ENCODE measurements at places on chromosomes 5 and 9. TPM values are rescaled to one million over a fixed set of nuclear protein-coding genes. Genes with fewer than 3 reads are reported as not detected.
A peak's percentile ranks its signal among the peaks of the same experiment; 100 is the strongest.

- peaks cover 14% of the 10 kb centered on the region for H3K4me1 ChIP-seq
- H3K27me3 ChIP-seq = peaks cover 15% of the 10 kb centered on the region
- H3K4me3 ChIP-seq = peak overlapping the region; percentile 97
- H3K27ac ChIP-seq = no peak overlapping the region
- peak; percentile 40 for DNase-seq
Observed at GRCh38 chr9:126862104-126862761, 1.8 kb downstream of the ZBTB34 start.

DNA sequence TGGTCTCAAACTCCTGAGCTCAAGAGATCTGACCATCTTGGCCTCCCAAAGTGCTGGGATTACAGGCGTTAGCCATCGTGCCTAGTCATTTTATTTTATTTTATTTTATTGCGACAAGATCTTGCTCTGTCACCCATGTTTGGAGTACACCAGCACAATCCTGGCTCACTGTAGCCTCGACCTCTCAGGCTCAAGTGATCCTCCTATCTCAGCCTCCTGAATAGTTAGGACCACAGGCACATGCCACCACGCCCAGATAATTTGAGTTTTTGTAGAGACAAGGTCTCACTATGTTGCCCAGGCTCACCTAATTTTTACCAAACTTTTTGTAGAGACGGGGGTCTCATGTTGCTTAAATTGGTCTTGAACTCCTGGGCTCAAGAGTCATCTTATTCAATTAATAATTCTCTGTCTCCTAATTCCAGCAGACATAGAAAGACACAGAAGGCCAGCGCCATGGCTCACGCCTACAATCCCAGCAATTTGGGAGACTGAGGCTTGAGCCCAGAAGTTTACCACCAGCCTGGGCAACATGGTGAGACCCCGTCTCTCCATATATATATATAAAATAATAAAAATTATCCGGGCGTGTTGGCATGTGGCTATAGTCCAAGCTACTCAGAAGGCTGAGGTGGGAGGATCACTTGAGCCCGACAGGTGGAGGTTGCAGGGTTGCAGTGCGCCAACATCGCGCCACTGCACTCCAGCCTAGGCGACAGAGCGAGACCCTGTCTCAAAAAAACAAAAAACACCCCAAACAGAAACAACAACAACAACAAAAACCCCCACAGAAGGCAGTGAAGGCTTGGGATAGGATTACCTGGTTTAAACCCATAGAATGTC lies 1.0 kb upstream of the UBAP1 start:
- peaks cover 12% of the 10 kb centered on the region for H3K4me1 ChIP-seq
- H3K4me3 ChIP-seq = peak overlapping the region; percentile 89
- no peaks in the 10 kb centered on the region for H3K36me3 ChIP-seq
- no peaks in the 10 kb centered on the region for H3K27me3 ChIP-seq

- H3K27me3 ChIP-seq = no peaks in the 10 kb centered on the region
- DNase-seq = no peak
- no peak overlapping the region for H3K4me3 ChIP-seq
- H3K27ac ChIP-seq = no peak overlapping the region
- H3K4me1 ChIP-seq = no peaks in the 10 kb centered on the region
Observed at GRCh38 chr5:116075191-116075831, 9.5 kb upstream of the COMMD10 start.

GRCh38 chr5:114221807-114222206 lies 140.1 kb upstream of the KCNN2 start:
- H3K36me3 ChIP-seq = no peaks in the 10 kb centered on the region
- no peaks in the 10 kb centered on the region for H3K27me3 ChIP-seq
- no peak overlapping the region for H3K4me3 ChIP-seq
- H3K4me1 ChIP-seq = no peaks in the 10 kb centered on the region
- no peak for DNase-seq

- no peaks in the 10 kb centered on the region for H3K36me3 ChIP-seq
- peak overlapping the region; percentile 14 for H3K4me3 ChIP-seq
- no peaks in the 10 kb centered on the region for H3K4me1 ChIP-seq
- peaks cover 41% of the 10 kb centered on the region for H3K27me3 ChIP-seq
- H3K27ac ChIP-seq = no peak overlapping the region
- DNase-seq = peak; percentile 85
Observed at GRCh38 chr9:133238851-133239532, 29.9 kb upstream of the OBP2B start.

DNA sequence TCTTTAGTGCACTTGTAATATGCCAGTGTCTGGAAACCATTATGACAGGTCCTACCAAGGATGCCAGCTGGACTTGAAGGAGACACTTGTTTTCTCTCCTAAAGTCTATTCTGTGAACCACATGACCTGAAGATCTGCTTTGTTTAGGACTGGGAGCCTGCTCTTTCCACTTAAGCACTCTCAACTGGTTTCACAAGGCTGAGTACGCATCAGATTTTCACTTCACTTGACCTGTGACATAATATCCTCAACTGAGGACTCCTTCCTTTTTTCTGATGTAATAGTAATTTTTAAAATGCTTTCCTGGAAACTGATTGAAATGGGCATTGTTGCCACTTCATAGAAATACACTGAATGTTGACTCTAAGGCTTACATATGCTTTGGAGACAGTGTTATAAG lies 52.2 kb downstream of the PDE8B start:
- DNase-seq = no peak
- H3K4me1 ChIP-seq = peaks cover 4% of the 10 kb centered on the region
- no peak overlapping the region for H3K27ac ChIP-seq
- no peak overlapping the region for H3K4me3 ChIP-seq
- no peaks in the 10 kb centered on the region for H3K27me3 ChIP-seq
- no peaks in the 10 kb centered on the region for H3K36me3 ChIP-seq

GRCh38 chr9:120490888-120491595 lies 88.9 kb downstream of the CDK5RAP2 start:
- H3K27ac ChIP-seq = no peak overlapping the region
- DNase-seq = no peak
- H3K4me1 ChIP-seq = peaks cover 7% of the 10 kb centered on the region
- H3K36me3 ChIP-seq = peaks cover 23% of the 10 kb centered on the region
- no peaks in the 10 kb centered on the region for H3K27me3 ChIP-seq

DNA sequence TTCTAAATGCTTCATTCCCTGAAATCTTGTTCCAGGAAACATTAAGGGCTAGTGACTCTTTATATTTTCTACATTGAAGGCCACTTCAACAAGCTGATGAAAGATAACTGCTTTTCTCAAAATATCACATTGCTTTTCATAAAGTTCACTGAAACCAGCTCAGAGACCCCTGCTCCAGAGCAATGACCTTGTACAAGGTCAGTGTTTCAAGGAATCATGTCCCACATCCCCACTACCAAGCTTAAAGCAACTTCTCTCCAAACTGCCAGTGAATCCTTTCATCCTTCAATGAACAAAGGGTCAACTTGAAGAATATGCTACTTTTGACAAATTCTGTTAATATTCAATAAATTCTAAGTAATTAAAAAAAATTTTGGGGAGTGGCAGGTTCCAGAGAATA lies 12.0 kb upstream of the SPATA24 start:
- no peaks in the 10 kb centered on the region for H3K36me3 ChIP-seq
- DNase-seq = no peak
- H3K27me3 ChIP-seq = no peaks in the 10 kb centered on the region
- H3K4me3 ChIP-seq = no peak overlapping the region
- no peak overlapping the region for H3K27ac ChIP-seq
- H3K4me1 ChIP-seq = peaks cover 28% of the 10 kb centered on the region

GRCh38 chr5:111119221-111119620 lies 27.1 kb downstream of the WDR36 start:
- H3K27ac ChIP-seq = no peak overlapping the region
- DNase-seq = no peak
- no peaks in the 10 kb centered on the region for H3K27me3 ChIP-seq
- H3K4me1 ChIP-seq = peaks cover 6% of the 10 kb centered on the region
- no peak overlapping the region for H3K4me3 ChIP-seq

- H3K4me3 ChIP-seq = peak overlapping the region; percentile 5
- H3K27me3 ChIP-seq = no peaks in the 10 kb centered on the region
- no peak overlapping the region for H3K27ac ChIP-seq
Observed at GRCh38 chr9:124262649-124262972, 4.9 kb downstream of the NEK6 start.

TGFBI gene
- 16.4 TPM for total RNA-seq

Measured in neural progenitor cell (in vitro differentiated cells).